ENCODE measurements at places on chromosomes 5 and 9. TPM values are rescaled to one million over a fixed set of nuclear protein-coding genes. Genes with fewer than 3 reads are reported as not detected.

The TNFAIP8 gene
- 4.8 TPM for total RNA-seq

The DNAJA1 gene
- total RNA-seq: 296 TPM

The IL13 gene
- total RNA-seq: not detected

The GALNT12 gene
- 2.5 TPM for total RNA-seq

The ADAMTSL2 gene
- total RNA-seq: 6.0 TPM

The MCIDAS gene
- not detected for total RNA-seq

The GRIA1 gene
- 141 TPM for total RNA-seq

Measured in diencephalon (tissue), 1 donor.